ENCODE measurements at places on chromosomes 12 and 14.

- DNase-seq = no peak
These were observed 781 bp downstream of the ADGRD1 start for GRCh38 chr12:130954544-130954831.

- DNase-seq = no peak
These were observed 8.1 kb upstream of the GLRX5 start for GRCh38 chr14:95526483-95527386.

GRCh38 chr12:20474443-20474842 lies 106.1 kb downstream of the PDE3A start:
- no peak for DNase-seq

DNA sequence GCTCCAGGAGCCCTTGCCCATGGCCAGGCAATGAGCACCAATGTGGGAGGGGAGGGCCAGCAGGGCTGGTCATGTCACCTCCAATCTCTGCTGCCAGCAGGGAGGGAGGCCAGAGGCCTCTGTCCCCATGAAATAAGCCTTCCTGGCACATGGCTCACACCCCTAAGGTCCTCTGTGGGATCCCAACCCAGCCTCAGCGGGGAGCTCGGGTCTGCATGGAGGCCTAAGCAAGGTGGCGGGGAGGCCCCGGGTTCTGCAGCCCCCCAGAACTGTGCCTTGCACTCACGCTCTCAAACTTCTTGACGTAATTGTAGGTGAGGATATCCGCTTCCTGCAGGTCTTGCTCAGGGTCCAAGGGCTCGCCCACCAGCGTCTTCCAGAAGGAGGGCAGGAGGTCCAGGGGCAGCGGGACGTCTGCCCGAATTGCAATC lies 41.7 kb downstream of the TRAFD1 start:
- no peak for DNase-seq

GRCh38 chr12:125999628-126000027 lies 934.4 kb downstream of the AACS start:
- DNase-seq = no peak
